ENCODE measurements at places on chromosomes 11 and 22. TPM values are rescaled to one million over a fixed set of nuclear protein-coding genes. Genes with fewer than 3 reads are reported as not detected.

- DNase-seq: no peak
These were observed 18.7 kb downstream of the MRGPRX4 start for GRCh38 chr11:18191376-18191775.

DNA sequence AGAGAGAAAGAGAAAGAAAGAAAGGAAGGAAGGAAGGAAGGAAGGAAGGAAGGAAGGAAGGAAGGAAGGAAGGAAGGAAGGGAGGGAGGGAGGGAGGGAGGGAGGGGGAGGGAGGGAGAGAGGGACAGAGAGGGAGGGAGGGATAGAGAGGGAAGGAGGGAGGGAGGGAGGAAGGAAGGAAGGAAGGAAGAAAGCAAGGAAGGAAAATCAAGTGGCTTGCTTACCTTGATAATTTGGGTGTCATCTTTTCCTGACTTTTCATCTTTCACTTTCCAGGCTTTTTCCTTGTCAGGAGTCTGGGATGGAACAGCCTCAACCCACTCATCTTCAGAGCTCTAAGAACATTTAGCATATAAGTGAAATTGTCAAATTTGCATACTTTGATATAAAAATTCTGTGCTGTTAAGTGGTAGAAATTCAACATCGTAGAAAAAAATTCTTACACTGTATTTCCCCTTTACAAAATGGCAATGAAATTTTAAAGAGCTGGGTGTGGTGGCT, 14.9 kb downstream of the CWF19L2 start:
- no peak for DNase-seq

The LMNTD2 gene
- total RNA-seq: 16.9 TPM

GRCh38 chr11:64153812-64154211, 12.1 kb downstream of the MACROD1 start:
- DNase-seq: no peak

- DNase-seq: no peak
These were observed 207.0 kb downstream of the KIRREL3 start for GRCh38 chr11:126793596-126793995.

DNA sequence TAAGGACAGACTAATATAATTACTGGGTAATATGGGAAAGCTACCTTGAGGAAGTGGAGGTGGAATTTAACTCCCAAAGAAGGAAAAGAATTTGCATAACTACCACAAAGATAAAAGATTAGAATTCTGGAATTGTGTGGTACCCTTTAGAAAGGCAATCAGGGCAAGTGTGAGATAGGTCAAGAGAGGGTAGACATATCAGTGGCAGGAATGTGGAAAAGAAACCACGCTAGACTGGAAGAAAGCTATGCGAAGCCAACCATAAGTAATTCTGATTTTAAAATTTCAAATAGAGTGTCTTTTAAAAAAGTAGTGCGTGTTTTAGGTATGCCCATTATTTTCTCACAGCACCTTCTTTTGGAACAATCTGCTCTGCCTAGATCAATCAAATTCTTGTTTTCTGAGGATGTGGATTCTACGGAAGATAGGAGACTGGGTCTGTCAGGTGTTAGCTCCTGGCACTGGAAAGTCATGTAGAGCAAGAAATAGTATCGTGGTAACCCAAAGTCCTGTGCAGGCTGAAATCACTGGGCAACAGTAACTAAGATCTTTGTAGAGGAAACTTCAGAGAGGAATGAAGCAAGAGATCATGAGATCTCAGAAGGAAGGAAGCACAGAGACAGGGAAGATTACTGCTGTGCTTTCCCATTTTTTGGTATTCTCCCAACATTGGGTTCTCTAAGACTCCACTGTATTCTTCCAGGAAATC, 111.3 kb upstream of the MTMR2 start:
- DNase-seq: no peak

The SCGB1C1 gene
- not detected for total RNA-seq

The PYGM gene
- total RNA-seq: 2.6 TPM

GRCh38 chr11:725624-726202, 19.7 kb downstream of the EPS8L2 start:
- no peak for DNase-seq

DNA sequence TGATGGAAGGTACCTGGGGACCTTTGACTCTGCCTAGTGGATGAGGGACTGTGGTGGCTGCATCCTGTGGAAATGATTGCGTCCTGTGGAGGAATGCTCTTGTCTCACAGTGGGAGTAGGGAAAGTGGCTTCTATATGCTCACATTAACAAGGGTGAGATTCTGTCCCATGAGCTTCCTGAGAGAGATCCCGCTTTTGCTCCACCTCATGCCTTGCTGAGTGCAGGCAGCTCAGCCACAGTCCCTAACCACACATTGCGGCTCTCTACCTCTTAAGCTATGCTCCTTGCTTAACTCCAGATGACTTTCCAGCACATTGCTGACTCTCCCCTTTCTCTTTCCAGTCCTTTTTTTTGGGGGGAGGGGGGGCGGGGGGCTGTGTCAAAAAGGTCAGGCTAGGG, 45.0 kb downstream of the TEAD1 start:
- no peak for DNase-seq

DNA sequence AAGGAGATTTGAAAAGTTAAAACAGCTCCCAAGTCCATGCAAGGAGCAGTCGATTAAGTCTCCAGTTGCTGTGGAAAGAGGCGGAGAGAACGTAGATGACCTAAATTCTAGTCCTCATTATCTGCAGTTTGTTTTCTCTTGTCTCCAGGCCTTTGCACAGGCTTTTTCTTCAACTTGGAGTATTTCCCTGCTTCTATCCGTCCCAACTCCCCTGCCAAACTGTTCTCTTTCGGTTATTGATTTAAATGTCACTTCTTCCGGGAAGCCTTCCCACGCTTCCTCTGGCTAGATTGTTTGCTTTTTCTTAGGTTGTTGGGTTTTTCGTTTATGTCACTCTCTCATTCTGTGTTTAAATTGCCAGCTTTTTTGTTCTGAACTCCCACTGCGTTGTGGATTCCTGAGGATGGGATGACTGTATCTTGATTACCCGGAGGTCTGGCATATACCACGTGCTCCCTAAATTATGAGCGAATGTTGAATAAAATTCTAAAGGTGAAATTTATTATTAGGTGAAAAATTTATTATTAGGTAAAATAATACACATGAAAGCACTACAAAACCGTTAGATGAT, 463 bp downstream of the TMEM126B start:
- DNase-seq: no peak

The MFRP gene
- total RNA-seq: not detected

The OR52H1 gene
- not detected for total RNA-seq

DNA sequence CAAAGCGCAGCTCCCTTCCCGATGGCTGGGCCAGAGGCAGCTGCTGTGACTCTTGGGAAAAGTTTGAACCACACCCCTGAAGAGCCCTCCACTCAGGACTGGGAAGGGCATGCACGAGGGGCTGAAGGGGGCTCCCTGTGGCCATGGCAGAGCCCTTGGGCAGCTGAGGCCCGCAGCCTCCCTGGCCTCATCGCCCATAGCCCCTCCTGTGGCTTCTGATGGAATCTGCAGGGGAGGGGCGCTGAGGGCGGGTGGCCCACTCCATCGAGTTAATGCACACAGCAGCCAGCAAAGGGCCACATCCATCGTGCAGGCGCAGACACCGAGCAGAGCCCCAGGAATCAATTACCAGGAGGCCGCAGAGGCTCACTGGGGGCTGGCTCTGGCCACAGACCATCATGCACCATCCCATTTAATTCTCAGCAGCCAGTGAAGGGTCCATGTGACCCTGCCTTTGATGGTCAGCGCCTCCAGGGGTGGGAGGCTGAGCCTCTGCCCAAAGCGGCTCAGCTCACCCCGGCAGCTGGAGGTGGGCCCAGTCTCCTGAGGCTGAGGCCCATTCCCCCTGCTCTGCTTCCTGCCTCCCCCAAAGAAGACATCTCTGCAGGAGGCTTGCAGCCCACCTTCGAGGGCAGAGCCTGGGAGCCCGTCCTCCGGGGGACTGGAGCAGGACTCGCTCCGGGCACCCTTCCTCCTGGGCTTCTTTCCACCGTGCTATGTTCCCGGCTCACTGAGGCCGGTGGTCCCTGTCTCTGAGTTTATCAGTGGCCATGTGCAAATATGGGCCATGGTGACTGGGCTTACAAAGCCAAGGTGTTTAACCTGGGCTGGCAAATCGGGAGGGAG, 1410.2 kb downstream of the BRD1 start:
- no peak for DNase-seq

The PITPNB gene
- 28.0 TPM for total RNA-seq

GRCh38 chr11:33869481-33870422, 22.1 kb downstream of the LMO2 start:
- DNase-seq: peak; percentile 24

- DNase-seq: no peak
These were observed 32.6 kb downstream of the YPEL1 start for GRCh38 chr22:21702700-21703683.

The C1QTNF5 gene
- 20.5 TPM for total RNA-seq

GRCh38 chr11:13761716-13762115, 93.2 kb downstream of the FAR1 start:
- no peak for DNase-seq

The ART1 gene
- 3.3 TPM for total RNA-seq

DNA sequence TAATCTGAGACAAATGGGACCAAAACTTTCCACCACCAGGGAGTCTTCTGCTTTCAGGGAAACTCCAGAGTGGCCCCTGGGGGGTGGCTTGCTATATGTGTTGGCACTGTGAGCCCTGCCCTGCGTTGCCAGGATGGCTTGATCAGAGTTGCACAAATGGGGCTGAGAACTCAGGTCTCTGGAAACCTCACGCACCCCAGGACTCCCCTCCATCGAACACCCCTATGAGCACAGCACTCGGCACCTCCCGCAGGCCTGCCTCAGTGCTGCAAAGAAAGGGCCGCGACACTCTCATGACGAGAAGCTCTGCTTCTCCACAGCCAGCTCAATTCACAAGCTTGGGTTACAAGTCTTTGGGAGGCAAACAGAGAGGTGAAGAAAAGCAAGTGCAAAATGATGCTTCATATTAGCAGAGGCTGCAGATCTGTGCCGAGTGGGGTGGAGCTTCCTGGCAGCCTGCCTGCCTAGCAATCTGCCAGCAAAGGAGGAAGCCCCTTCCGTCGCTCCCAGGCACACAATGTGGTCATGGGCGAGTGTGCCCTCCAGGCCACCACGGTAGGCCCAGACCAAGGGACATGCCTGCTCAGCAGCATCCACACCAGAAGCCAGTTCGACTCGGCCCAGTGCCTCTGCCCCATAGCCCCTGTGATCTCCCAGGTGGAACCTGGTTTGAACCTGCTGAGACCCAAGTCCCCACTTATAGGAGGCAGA, 55.7 kb downstream of the MYH9 start:
- peak; percentile 76 for DNase-seq

The OR8D2 gene
- total RNA-seq: not detected

GRCh38 chr11:73252577-73253191, 19.5 kb upstream of the P2RY6 start:
- no peak for DNase-seq

- DNase-seq: peak; percentile 5
These were observed 78.8 kb downstream of the MYEOV start for GRCh38 chr11:69372589-69373250.

The LDHAL6A gene
- total RNA-seq: not detected

- DNase-seq: no peak
These were observed 16.8 kb downstream of the ANO3 start for GRCh38 chr11:26348776-26349175.

- peak; percentile 36 for DNase-seq
These were observed 889 bp upstream of the DMC1 start for GRCh38 chr22:38570779-38571364.

The CDC45 gene
- not detected for total RNA-seq

GRCh38 chr11:125281831-125282595, 117.5 kb downstream of the PKNOX2 start:
- no peak for DNase-seq

DNA sequence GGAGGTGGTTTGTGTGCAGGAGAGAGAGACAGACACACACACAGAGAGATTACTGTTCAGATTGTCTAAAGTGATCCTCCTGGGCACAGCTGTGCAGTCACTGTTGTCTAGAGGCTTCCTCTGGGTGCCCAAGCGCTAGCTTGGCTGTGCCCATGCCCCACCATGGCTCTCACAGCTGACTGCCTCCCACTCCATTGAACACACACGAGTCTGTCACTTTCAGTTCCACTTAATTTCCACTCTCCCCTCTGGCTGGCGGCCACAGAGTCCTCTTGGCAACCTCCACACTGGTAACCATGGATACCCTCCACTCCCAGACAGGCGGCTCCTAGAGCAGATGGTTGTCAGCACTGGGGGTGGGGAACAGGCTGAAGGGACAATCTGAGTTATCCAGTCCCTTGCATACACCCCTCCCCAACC, 29.1 kb downstream of the MAP6 start:
- DNase-seq: peak; percentile 50

- DNase-seq: no peak
These were observed 15.8 kb upstream of the ETS1 start for GRCh38 chr11:128603003-128603696.

- DNase-seq: no peak
These were observed 53.4 kb upstream of the EMID1 start for GRCh38 chr22:29152045-29152953.
